ENCODE measurements at places on chromosomes 1 and 21. TPM values are rescaled to one million over a fixed set of nuclear protein-coding genes. Genes with fewer than 3 reads are reported as not detected.

DNA sequence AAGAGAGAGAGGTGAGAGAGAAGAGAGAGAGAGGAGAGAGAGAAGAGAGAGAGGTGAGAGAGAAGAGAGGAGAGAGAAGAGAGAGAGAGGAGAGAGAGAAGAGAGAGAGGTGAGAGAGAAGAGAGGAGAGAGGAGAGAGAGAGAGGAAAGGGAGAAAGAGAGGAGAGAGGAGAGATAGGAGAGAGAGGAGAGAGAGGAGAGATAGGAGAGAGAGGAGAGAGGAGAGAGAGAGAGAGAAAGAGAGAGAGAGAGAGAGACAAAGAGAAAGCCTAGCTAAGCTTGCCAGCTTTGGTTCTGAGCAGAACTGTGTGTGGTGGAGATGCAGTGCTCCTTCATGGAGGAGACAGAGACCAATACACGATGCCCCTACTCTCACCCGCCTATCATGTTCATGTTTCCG is 99.1 kb upstream of the KCNA3 start:
- no peak for DNase-seq

DNA sequence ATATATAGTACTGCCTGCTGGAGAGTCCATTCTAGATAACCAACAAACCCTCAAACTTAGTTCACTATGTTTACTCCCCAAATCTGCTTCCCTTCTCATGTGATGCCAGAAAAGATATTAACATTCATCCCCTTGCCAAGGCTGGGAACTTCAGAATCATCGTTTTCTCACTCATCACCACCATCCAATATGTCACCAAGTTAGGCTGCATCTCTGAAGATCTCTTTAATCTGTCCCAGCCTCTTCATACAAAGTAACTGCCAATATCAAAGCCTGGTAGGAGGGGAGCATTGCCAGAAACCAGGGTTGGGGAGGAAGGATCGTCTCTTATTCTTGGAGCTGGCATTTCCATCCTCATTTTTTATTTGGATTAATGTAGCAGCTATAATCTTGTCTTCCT is 71.6 kb downstream of the XCL2 start:
- DNase-seq = no peak

- no peak for DNase-seq
These were observed 196.4 kb downstream of the MIS18A start for GRCh38 chr21:32082466-32082865.

GRCh38 chr1:192713921-192714320 is 78.0 kb downstream of the RGS13 start:
- no peak for DNase-seq

DNA sequence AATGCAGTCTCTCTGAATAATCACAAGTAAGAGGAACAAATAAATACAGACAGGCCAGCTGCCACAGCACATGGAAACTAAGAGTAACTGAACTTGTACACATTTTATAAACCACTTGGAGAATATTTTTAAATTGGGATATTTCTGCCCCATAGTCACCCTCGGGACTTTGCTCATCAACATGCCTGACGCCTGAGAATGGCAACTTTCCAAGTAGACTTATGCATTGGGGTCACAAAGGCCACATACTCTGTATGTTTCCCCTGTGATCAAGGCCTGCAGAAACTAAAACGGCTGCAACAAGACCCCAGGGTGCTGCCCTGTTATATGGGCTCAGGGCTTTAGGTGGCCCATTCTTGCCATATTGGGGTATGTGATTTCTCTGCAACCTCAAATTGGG is 38.3 kb upstream of the GJA5 start:
- DNase-seq = no peak

DNA sequence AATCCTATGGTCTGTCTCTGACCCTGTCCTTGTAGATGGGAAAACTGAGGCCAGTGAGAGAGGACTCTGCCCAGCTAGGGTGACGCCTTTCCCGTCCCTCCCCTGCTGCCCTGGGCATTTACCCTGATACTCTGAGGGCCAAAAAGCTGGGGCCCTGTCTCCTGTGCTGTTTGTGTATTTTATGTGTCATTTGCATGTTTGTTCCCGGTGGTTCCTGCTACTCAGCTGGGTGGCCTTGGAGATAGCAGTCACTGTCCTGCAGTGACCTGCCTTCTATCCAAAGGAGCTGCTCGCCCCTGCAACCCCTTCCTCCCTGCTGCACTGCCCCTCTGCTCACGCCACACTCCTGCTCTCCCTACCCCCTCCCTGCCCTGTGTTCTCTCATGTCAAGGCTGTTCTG is 41.1 kb upstream of the KDM4A start:
- no peak for DNase-seq

DNA sequence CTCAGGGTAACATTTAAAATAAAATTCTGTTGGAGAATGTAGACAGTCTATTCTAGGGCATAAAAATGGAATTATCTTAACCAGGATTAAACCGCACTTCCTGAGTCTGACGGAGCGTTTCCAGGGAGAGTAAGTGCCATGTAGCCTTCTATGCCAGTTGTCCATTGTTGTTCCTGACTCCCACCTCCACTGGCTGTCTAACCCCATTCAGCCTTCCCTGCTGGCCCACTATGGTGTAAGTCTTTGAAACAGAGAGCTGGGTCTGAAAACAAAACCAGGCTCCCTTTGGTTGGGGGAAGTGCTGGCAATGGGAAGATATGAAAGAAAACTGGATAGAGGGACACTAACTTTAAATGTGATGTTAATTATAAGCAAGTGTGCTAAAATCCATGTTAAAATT is 71.2 kb upstream of the CNN3 start:
- DNase-seq = no peak

DNA sequence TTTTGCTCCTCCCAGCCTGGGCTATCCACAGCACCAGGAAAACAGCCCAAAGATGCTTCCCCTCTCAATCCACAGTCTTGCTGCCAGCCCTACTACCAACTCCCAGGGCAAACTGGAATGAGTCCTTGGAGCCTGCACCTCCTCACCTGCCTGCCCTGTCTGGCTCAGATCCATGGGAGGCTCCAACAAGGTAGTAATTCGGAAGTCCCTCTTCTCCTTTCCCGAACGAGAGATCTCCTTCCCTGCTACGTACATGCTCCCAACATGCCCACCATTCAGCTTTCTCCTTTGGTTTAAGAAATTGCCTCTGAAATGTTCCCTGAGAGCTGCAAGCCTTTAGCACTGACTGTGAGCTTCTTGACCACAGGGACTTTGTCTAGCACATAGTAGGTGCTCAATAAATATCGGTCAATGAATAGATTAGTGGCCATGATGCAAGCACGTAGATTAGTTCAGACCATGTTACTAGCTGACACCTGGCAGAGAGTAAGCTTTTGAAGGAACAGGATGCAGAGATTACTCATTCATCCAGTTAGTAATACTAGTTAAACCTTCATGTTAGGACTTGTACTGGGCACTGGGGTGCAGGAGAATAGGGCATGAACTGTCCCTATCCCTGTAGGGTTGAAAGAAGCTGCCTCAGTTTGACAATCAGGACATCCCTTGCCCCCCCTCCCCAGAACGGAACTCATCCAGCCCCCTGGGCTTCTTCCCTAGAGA is 80.1 kb downstream of the DISP3 start:
- DNase-seq = no peak

- DNase-seq = no peak
These were observed 43.7 kb upstream of the NFASC start for GRCh38 chr1:204826970-204827369.

DNA sequence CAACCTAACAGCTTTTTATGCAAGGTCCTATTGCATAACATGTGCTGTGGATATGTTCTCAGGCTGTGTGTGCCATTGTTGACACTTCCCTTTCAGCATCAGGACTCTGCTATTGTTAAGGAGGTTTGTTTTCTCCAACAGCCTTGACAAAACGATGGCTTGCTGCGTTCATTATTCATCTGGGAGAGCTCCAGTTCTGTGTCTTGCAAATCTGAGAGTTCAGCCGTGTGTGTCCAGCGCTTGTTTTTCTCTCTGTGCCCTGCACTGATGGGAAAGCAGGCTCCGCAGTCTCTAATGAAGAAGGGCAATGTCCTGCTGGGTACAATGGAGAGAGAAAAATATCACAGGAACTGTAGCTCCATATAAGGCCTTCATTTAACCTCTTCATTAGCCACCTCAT is 63.7 kb downstream of the CLDN17 start:
- no peak for DNase-seq

DNA sequence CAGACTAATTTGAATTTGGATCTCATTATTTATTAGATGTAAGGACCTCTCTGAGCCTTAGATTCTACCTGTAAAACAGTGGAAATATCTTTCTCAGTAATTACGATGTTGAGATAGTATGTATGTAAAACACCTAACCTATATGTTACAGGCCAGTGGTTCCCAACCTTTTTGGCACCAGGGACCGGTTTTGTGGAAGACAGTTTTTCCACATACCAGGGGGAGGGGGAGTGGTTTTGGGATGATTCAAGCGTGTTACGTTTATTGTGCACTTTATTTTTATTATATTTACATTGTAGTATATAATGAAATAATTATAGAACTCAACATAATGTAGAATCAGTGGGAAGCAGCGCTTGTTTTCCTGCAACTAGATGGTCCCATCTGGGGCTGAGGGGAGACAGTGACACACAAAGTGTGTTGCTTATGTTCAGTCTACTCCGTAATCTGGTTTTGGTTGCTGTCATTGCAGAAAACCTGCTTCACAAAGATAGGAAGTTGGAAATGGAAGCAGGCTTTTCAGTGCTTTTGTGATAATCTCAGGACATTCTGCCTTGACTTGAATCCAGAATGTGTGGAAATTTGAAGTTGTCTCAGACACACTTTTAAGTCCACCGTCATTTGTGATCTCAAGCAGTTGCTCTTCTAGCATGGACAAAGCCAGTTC is 12.8 kb downstream of the XPR1 start:
- no peak for DNase-seq

DNA sequence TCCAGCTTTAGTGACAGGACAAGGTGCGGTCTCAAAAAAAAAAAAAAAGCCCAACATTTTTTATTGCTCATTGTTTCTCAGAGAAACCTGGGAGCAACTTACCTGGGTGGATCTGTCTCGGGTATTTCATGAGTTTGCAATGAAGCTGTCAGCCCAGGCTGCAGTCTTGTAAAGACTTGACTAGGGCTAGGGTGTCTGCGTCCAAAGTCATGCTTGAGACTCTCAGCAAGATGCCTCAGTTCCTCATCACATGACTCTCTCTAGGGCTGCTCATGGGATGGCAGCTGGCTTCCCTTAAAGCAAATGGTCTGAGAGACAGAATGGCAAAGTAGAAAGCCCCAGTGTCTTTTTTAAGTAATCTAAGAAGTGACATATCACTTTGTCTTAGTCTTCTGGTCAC is 8.1 kb downstream of the GABPA start:
- no peak for DNase-seq

DNA sequence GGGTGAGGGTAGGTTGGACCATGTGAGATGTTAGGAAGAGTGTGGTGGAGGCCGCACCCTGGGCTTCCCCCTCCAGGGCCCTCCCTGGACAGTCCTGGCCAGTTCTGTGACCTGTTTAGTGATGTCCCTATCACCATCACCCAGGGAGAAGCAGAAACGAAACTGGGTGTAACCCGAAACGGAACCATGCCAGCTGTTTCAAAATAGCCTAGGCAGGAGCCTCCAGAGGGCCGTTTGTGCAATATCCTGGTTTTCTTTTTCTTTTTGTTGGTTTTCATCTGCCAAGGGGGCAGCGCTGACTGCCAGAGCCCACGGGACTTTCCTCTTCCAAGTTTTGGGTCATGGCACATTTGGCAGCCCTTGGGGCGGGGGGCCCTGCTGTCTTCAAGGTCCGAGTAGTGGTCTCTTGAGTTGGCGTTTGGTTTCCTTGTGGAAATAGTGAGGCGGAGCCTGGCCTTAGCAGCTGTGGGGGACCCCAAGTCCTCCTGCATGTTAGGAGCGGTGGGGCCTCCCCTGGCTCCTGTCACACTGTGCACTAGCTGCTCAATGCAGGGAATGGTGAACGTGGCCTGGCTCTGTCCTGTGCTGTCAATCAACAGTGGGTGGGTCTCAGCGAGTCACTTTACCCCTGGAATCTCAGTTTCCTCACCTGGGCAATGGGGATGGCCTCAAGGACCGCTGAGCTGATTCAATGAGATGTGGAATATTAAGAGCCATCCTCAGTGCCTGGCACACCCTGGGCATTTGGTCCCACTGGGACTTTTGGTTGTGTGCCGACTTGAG is 90.7 kb downstream of the ARHGEF10L start:
- DNase-seq = peak; percentile 79

Gene CFAP45
- not detected for total RNA-seq

Gene CASZ1
- 4.2 TPM for total RNA-seq

Gene FMOD
- 3.5 TPM for total RNA-seq

Gene GSTM5
- total RNA-seq = 0.54 TPM

Gene CR1L
- total RNA-seq = 0.12 TPM

Gene ZSCAN20
- total RNA-seq = 1.7 TPM

Gene CCDC30
- 0.61 TPM for total RNA-seq
